Activated CD8-positive, alpha-beta memory T cell treated with anti-CD3 and anti-CD28 coated beads for 48 hours (primary cell): ENCODE measurements at places on chromosomes 3 and 15.

DNA sequence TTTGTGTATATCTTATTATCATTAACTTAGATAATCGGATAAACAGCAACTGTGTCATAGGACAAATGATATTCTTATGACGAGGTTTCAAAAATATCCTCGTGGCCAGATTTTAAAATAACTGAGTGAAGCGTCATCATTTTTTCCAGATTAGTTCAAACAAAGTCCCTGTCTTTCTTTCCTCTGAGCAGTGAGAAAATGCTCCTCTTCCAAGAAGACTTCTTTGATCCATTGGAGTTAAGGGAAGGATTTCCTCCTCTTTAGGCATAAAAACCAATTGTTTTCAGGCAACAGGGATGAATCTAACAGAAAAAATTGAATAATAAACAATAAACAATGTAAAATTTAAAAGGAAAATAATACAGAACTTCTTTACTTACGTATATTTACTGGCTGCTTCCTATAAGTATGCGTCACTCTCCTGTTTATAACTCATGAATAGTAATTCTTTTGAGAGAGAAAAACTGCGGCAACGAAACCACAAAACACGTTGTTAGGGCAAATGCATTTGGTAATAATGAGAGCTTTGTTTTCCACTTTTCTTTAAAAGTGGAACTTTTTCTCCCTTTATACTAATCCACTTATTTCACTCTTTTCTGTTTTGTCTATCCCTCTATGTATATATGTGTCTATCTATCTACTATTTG lies 419.4 kb upstream of the ONECUT1 start:
- DNase-seq = no peak

GRCh38 chr3:48402281-48402732 lies 27.6 kb downstream of the PLXNB1 start:
- no peak for DNase-seq

DNA sequence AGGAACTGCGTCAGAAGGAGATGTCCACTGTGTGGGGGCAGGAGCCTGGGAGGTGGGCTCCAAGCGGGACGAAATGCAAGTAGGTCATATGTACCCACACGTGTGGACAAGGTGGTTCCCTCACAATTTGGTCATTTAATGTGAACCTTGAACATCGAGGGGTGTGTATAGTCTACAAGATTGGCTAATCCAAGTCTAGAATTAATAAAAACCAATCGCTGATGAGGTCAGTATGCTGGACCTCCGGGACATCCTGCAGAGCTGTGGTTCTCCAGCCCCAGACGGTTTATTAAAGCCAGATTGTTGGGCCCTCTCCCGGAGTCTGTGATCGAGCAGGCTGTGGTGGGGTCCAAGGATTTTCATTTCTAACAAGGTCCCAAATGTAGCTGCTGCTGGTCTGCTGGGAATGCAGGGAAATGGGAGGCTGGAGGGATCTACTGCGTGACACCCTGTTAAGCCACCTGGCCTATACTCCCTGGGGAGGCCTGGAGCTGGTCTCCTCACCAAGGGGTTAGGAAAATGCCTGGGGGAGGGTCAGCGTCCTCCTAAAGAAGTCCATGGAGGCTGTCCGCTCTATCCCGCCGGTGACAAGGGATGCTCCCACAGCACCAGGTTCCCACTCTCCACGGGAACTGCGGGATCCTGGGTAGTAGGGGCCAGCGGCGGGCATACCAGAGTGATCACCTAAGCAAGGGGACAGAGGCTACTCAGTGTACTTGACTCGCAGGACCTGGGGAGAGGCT lies 25.1 kb downstream of the PCSK6 start:
- DNase-seq = no peak

- no peak for DNase-seq
These were observed 71.7 kb downstream of the RPLP1 start for GRCh38 chr15:69524296-69524695.

GRCh38 chr3:196079682-196080081 lies 2.2 kb downstream of the TFRC start:
- no peak for DNase-seq

GRCh38 chr15:31392761-31393401 lies 66.2 kb downstream of the KLF13 start:
- DNase-seq = no peak

- DNase-seq = peak; percentile 20
These were observed 90.1 kb upstream of the BHLHE40 start for GRCh38 chr3:4888913-4889846.

- no peak for DNase-seq
These were observed 107.8 kb downstream of the MBNL1 start for GRCh38 chr3:152376351-152377183.

GRCh38 chr3:132662212-132662611 lies 2.1 kb downstream of the UBA5 start:
- DNase-seq = no peak

- no peak for DNase-seq
These were observed 85.9 kb upstream of the IL12A start for GRCh38 chr3:159902546-159903314.

GRCh38 chr3:99700631-99701268 lies 62.4 kb downstream of the COL8A1 start:
- DNase-seq = no peak

- no peak for DNase-seq
These were observed 125.8 kb downstream of the ERC2 start for GRCh38 chr3:56342475-56342874.

DNA sequence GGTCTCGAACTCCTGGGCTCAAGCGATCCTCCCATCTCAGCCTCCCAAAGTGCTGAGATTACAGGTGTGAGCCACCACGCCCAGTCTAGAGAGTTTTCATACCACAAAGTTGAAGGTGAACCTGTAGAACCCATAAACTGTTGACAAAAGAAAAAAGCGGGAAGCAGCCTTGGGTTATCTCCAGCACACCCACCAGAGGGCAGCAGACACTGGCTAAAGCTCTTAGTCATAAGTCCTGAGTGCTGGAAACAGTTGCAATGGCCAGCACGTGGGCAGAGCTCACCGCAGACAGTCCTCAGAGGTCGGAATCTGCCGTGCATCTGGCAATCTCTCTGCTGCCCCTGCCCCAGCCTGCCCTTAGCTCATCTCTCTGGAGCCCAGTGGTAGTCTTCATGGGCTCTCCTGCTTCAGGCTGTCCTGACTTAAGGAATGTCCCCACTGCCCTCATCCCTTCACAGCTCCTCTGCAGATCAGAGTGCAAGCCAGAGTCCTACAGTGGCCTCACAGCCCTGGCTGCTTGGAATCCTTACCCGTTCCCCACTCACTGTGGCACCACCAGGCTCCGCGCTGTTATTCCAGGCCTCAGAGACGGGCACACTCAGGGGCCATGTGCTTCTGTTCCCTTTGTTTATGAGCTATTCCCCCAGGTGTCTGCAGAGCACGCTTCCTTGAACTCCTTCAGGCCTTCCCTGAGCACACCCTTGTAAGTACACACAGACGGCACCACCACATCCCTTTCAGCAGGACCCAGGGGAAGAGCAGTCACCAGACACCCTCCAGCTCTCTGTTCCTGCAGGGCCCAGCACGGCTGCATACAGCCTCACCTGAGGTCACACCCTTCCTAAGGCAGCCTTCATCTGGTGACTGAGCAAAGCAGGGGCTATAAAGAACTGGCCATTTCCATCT lies 8.8 kb upstream of the ELP6 start:
- DNase-seq = peak; percentile 42

DNA sequence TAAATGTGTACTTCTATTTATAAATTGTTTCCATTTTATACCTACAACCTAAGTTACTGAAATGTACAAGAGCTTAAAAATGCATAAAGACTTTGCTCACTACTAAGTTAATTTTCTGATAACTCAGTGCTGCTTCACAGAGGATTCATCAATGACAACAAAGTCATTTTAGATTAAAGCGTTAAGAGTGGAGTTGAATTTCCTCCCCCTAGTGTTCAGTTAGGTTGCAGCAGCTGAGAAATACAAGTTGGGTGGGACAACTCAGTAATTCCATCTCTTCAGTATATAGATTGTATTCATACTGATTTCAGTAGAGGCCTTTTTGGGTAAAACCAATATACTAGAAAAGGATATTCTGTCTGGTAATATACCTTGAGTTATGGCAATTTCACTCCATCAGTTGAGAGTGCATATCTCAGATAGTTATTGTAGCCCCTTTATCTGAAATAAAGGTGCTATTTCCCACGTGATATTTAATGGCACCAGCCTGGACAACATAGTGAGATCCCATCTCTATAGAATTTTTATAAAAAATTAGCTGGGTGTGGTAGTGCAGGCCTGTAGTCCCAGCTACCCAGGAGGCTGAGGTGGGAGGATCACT lies 6.9 kb upstream of the RPL35A start:
- no peak for DNase-seq

DNA sequence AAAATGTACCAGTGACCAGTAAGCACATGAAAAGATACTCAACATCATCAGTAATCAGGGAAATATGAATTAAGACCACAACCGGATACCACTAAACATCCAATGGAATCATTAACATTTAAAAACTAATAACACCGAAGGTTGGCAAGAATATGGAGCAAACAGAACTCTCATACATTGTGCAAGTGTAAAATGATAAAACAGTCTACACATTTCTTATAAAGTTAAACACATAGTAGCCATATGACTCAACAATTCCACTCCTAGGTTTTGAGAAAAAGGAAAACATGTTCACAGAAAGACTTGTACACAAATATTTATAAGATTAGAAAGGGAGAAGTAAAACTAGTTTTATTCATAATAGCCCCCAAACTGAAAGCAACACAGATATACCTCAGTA lies 60.3 kb upstream of the SLCO2A1 start:
- no peak for DNase-seq

- DNase-seq = no peak
These were observed 75.4 kb downstream of the CDC25A start for GRCh38 chr3:48112813-48113212.

DNA sequence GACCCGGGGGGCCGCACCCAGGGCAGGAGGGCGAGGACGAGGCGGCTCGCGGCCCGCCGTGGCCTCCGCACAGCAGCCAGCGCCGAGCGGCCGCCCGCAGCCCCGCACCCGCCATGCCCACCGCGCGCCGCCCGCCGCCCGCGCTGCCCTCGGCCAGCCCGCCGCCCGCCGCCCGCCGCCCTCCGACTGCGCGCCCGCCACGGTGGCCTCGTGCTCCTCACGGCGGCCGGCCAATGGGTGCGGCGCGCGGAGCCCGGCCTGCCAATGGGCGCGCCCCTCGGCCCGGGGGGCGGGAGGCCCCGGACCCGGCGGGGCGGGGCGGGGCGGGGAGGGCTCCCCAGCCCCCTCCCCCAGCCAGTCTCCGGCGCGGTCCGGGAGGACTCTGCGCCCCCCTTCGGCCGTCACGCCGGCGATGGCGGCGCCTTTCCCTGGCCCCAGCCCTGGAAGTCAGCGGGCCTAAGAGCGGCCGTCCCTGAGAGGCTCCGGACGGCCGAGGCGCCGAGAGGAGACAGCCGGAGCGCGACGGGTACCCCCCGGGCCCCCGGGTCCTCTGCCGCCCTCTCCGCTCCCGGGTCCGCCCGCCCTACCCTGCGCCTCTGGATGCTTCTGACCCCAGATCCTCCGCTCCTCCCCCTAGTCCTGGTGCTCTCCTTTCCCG lies at the start of gene NT5DC2:
TSS of gene NT5DC2 (minus strand) at position 235 of the 658 bp plus-strand sequence. CDS start at position 115, 120 bp downstream.
- DNase-seq = peak; percentile 40

- no peak for DNase-seq
These were observed 31.5 kb upstream of the C3orf80 start for GRCh38 chr3:160193644-160194192.

- no peak for DNase-seq
These were observed 25.4 kb upstream of the SRP14 start for GRCh38 chr15:40064231-40064894.

DNA sequence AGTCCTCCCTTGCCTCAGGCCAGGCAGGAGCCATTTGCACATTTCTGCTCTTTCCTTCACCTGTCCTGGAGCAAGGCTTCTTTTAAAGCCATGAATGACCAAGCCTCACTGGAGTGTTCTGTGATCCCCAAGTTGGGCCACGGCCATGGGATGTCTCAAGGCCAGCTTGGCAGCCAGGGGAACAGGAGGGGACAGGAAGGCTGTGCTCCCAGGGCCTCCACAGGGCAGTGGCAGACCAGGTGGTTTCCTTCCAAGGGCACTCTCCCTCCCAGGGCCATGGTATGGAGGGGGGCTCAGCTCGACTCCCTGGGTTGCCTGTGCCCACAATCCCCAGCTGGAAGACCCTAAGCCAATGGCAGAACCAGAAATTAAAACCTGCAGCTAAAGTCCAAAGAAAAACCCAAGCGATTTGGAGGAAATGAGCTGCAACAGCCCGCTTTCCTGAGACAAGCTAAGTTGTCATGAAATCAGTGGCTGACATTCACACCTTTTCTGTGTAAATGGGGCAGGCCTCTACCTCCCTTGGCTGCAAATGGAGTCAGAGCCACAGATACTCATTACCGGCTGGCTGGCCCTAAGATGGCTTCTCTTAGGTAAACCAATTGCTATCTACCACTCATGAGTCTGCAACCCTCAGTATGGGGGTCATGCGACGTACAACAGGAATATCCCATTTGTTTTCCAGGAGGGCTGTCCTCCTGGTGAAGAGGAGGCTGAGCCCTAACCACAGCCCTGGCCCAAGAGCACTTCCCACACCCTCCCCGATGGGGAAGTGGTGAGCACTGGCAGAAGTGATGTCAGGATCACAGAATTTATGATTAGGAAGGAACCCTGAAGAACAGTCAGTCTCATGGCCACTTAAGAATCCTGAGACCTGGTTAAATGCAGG lies 83.3 kb downstream of the SNRK start:
- no peak for DNase-seq

- DNase-seq = no peak
These were observed 35.2 kb upstream of the GREM1 start for GRCh38 chr15:32682569-32682968.

DNA sequence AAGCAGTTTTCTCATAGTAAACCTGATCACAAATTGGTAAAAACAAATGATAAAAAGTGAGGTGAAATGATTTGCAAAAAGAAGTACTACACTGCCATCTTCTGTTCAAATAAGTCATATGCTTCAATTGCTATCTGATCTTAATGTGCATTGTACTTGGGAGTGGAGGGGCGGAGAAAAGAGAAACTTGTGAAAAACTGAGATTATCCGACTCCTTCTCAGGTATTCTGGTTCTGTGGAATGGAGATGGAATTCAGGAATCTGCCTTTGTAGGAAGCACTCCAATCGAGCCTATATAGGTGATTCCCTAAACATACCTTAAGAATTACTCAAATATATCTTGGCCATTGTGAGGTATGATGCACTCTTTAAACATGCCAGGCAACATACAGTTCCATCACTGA lies 180.6 kb downstream of the CHL1 start:
- no peak for DNase-seq

DNA sequence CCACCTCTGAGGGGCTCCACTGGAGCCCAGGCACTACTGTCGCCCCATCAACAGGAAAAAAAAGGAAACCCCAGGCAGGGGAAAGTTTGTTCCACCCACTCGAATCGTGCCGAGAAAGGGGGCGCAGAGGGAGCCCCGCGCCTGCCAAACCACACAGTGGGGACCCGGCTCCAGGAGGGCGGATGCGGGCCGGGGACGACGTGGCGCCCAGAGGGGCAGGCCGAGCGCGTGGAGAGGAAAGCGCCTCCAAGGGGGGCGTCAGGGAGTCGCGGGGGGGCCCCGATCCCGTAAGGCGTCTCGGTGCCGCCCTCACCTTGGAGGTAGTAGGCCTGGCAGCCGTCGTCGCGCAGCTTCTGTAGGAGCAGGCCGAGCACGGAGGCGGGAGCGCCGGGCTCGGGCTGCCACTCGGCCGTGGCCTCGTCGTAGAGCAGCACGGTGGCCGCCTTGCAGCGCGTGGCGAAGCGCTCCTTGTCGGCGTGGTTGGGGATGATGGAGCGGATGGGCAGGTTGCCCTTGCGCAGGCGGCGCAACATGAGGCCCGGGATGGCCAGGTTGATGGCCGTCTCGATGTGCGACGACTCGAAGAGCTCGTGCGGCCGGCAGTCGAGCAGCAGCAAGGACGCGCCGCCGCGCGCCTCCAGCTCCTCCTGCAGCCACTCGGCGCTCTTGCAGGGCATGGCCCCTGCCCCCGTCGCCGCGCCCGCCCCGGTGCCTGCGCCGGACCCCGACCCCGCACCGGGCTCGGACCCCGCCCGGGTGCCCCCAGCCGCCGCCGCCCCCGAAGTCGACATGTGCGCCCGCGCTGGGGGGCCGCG lies 627 bp downstream of the DUSP7 start:
- DNase-seq = no peak
